ENCODE measurements at places on chromosomes 2 and 18.

- no peak for DNase-seq
Observed at GRCh38 chr2:128552141-128552805, 233.6 kb upstream of the HS6ST1 start.

- DNase-seq = no peak
Observed at GRCh38 chr2:169082995-169083394, 13.6 kb downstream of the DHRS9 start.

DNA sequence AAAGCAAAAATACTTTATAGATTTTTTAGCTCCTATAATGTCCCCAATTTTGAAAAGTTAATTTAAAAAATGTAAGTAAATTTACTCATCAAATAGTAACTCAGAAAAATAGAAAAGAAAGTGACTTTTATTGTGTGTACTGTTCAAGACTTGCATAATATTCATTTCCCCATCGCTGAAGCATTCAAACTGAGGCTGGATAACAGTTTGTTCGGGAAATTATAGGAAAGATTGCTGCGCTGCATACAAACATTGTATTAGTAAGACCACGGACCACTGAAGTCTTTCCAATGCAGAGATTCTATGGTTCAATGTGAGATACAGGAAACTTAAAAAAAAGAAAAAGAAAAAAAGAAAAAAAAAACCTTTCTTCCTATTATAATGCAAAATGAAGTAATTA lies 10.4 kb downstream of the STK17B start:
- DNase-seq = no peak

DNA sequence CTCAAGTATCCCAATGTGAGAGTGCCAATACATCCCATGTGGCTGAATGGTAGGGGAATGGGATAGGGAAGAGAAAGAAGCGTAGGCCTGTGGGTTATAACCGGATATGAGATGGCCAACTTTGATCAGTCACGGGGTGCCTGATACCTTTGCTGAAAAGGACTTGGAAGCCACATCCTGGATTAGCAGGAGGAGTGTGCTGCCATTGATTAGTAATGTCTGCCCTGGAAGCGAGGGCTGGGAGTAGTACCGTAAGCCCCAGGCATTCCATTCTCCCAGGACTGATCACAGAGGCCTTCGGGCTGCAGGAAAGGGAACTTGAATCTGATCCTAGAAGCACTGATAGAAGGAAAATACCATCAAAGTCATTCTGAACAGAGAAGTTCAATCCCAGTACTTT lies 218.5 kb downstream of the TFCP2L1 start:
- no peak for DNase-seq

- DNase-seq = no peak
Observed at GRCh38 chr2:172704072-172704936, 31.3 kb upstream of the RAPGEF4 start.

- DNase-seq = no peak
Observed at GRCh38 chr2:63578767-63579166, 9.5 kb downstream of the WDPCP start.

GRCh38 chr2:165889798-165890197 lies 63.8 kb downstream of the TTC21B start:
- no peak for DNase-seq

DNA sequence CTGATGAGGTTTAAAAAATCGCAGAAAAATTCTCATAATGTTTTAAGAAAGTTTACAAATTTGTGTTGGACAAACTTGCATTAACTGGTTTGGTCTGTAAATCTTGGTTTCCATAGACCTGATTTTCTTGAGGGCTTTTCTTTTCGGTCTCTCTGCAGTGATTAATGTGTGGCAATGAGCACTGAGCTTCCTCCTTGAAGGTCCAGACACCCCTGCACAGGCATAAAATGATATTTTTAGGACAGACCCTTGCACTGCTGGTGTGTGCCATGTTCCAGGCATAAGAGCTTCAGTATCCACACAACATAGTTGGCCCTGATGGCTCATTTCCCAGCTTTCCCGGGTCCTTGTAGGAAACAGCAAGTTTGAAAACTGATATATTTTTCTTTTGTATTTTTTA lies 33.7 kb downstream of the MRPL33 start:
- no peak for DNase-seq

DNA sequence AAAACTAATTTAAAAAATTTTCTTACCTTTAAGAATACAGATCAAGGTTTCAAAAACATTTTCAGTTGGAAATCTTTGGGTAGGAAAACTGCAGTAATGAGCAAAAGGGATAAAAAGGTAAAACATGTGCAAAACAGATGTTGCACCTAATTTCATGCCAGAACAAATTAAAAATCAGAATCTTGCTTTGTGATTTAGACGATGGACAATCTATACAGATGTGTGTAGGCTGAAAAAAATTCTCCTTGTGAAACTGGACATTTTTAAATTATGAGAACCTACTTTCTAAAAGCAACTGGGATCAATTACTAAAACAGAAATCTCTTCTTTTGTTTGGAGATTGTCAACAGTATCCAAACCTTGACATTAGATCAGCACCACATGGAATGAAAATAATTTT lies 183.2 kb upstream of the ITGA4 start:
- no peak for DNase-seq

Data from memory B cell (primary cell).